Omental fat pad (tissue), 4 donors: ENCODE measurements at places on chromosomes 11 and 22.

DNA sequence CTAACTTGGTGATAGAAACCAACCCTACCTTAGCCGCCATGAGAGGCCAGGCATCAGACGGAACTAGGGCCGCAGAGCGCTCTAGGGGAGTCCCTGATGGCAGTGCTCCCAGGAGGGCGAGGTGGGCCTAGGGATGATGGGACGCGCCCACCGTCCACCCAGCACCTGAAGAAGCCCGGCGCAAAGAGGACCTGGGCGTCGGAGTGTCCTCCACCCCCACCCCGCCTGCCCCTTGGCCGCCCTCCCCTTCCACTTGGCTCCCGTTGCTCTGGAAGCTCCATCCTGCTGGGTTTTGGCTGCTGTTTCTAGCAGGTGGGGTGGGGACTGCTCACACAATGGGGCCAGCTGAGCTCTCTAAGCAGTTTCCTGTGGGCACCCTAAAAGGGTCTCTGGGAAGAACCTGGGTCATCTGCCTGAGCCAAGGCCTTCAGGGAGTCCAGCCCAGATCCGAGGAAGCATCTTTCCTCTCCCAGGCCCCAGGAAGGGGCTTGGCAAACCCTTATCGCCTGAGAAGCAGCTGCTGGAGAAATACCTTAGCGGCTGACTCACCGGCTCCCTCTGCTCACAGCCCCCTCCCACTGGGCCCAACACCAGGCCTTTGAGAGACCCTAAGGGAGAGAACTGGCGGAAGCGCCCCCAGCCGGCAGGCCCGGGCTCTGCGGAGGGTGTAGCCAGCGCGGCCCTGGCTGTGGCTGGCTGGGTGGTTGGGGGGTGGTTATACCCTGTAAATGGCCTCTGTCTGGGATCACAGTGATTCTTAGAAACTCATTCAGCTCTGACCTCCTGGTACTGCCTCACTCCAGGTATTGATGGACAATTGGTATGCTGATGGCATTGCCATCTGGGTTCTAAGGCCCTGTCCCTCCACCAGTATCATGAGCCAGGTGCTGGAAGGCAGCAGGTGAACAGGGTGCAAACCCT, 19.3 kb downstream of the CREB3L1 start:
- DNase-seq: no peak

GRCh38 chr11:1336836-1337646, 27.6 kb upstream of the TOLLIP start:
- DNase-seq: peak; percentile 21

GRCh38 chr11:6735306-6735705, 36.5 kb downstream of the OR2AG2 start:
- no peak for DNase-seq

GRCh38 chr11:74019860-74020259, 11.0 kb upstream of the UCP3 start:
- DNase-seq: no peak
